ENCODE measurements at places on chromosomes 4 and X.
A peak's percentile ranks its signal among the peaks of the same experiment; 100 is the strongest.

GRCh38 chr4:151012820-151013219 lies 2.3 kb downstream of the LRBA start:
- no peak for DNase-seq

- peak; percentile 51 for DNase-seq
Observed at GRCh38 chr4:150145090-150145945, 67.1 kb downstream of the DCLK2 start.

GRCh38 chr4:173002830-173003561 lies 165.6 kb upstream of the GALNT7 start:
- no peak for DNase-seq

- DNase-seq: no peak
Observed at GRCh38 chr4:170580651-170581050, 490.9 kb upstream of the AADAT start.

GRCh38 chrX:10433296-10433965 lies 187.0 kb downstream of the MID1 start:
- no peak for DNase-seq

DNA sequence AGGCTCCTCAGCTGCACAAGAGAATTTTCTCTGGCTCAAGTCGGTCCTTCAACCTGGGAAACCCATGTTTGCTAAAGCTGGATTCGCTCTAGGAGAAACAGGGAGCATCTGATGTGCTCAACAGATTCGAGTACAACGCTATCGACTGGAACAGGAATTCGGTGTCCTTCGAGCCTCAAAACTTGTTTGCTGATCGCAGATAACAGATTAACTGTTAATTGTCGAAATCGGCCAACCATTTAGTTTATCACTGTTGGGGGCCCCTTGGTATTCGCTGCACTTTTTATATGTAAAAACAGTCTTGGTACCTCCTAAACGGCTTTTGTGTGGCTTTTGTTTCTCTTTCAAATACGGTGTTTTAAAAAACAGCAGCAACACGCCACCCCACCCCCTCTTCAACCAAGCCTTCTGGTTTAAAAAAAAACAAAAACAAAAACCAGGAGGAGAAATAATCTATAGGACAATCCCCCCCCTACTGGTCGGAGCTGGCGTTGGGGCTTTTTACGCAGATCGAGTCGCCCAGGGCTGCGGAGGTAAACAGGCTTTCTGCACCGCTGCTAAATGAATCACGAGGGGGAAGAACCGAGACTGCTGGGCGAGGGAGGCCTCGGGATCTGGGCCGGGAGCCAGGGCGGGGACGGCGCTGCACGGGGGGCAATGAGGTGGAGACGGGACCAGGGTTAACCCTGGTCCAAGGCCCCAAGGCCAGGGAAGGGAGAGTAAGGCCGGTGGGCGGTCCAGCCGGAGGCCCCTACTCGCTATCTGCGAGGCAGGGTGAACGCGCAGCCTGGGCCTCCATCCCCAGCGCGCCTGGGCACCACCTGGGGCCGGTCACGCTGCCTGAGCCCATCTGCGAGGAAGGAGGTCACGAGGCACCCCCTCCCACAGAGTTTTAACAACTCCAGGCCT lies 71.7 kb upstream of the BCOR start:
- DNase-seq: peak; percentile 86

DNA sequence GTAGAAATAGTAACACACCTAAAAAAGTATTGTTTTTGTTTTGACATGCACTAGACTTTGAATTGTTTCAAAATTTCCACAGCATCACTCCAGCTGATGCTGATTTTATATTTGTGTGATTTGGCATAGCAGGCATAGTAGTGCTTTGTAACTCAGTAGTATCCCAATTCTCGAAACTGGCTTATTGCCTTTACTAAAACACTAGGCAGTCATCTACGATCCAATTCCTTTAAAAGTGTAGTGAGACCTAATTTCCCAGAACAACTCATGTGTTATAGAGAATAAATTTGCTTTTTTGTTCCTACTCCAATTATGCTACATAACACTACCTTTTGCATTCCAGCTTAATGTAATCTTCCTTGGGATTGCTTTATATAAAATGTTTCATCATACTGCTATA lies 797.7 kb downstream of the ADGRL3 start:
- DNase-seq: no peak

GRCh38 chr4:129364747-129365452 lies 268.9 kb downstream of the C4orf33 start:
- no peak for DNase-seq

DNA sequence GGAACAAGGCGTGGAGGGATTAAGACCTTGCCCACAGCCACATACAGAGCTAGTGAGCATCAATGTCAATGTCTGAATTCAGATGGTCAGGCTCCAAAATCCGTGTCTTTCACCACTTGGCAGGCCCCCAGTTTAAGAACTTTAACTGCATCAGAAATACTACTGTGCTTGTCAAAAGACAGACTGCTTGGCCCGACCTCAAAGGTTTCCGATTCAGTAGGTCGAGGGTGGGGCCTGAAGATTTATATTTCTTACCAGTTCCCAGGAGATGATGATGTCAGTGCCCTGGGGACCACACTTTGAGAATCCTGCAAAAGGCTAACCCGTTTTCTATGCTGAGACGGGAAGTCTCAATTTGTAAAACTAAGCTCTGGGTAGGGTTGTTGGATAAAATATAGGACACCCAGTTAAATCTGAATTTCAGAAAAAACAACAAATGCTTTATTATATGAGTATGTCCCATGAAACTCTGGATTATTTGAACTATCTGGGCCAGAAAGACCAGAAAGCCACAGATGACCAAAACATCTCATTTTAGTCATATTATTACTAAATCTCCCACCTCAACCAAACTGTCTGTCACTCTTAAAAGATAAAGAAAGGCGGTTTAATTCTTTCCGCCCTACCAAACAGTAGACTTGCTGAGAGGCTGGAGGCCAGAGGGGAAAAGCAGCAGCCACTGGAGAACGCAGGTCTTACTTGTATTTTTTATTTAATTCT lies 42.7 kb downstream of the GATB start:
- no peak for DNase-seq

GRCh38 chr4:140157341-140157740 lies 3.4 kb upstream of the MAML3 start:
- DNase-seq: no peak

DNA sequence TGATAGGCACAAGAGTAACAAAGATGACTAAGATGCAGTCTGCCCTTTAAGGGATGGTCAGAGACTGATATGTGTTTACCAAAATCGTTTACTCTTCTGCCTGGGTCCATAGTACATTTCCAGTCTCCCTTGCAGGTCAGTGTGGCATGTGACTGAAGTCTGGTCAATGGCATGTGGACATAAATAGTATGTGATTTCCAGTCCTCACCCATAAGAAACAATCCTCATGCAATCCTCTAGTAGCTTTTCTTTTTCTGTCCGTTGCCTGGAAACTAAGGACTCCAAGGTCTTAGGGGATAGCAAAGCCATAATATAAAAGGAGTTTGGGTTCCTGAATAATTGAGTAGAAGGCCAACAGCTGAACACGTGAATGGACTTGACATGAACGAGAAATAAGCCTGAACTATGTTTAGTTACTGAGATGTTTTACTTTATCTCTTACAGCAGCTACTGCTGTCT lies 1.1 kb downstream of the SLC9B2 start:
- peak; percentile 15 for DNase-seq

- DNase-seq: no peak
Observed at GRCh38 chr4:10082459-10083272, 33.9 kb downstream of the WDR1 start.
